ENCODE measurements at places on chromosomes 2 and 18. TPM values are rescaled to one million over a fixed set of nuclear protein-coding genes. Genes with fewer than 3 reads are reported as not detected.

The KCNF1 gene
- not detected for total RNA-seq

- DNase-seq = no peak
These were observed 77.4 kb downstream of the ABCA12 start for GRCh38 chr2:215060861-215061536.

DNA sequence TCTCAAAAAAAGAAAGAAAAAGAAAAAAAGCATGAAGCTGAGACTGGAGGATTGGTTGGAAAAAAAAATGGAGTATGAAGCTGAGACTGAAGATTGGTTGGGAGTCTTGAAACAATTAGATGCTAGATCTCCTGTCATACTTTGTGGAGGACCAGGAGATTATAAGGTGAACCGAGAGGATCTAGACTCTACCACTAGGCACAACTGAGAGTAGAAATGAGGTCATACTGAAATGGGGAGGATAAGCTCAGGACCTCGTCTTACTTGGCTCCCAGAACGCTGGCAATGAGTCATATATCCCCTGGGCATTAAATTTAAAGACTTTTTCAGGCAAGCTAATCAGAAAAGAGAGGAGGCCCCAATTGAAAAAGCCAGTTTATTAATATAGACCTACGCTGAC is 3.3 kb upstream of the ORC2 start:
- DNase-seq = no peak

DNA sequence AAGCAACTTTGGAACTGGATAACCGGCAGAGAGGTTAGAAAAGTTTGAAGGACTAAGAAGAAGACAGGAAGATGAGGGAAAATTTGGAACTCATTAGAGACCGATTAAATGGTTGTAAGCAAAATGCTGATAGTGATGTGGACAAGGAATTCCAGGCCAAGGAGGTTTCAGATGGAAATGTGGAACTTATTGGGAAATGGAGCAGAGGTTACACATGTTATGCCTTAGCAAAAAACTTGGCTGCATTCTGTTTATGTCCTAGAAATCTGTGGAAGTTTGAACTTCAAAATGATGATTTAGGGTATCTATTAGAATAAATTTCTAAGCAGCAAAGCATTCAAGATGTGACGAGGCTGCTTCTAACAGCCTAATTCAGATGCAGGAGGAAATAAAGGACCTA is 675.1 kb upstream of the SYT4 start:
- DNase-seq = no peak

- no peak for DNase-seq
These were observed 13.1 kb downstream of the ASPRV1 start for GRCh38 chr2:69948032-69948962.

DNA sequence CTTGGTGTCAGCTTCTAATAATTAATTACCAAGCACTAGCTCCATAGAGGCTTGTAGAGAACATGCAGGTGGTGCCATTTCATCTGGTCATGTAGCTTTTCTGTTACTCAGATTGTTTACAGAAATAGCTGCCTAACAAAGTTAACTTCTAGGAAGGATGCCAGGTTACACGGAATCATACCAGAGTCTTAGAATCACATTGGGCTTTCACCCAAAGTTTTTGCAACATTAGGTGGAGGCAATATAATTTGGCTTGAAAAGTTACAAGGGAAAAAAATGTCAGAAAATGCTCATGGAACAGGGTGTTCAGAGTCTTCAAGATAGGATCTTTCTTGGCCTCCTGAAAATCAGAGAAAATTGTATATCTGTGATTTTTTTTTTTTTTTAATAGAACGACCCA is 135.6 kb downstream of the ARHGAP15 start:
- DNase-seq = no peak

DNA sequence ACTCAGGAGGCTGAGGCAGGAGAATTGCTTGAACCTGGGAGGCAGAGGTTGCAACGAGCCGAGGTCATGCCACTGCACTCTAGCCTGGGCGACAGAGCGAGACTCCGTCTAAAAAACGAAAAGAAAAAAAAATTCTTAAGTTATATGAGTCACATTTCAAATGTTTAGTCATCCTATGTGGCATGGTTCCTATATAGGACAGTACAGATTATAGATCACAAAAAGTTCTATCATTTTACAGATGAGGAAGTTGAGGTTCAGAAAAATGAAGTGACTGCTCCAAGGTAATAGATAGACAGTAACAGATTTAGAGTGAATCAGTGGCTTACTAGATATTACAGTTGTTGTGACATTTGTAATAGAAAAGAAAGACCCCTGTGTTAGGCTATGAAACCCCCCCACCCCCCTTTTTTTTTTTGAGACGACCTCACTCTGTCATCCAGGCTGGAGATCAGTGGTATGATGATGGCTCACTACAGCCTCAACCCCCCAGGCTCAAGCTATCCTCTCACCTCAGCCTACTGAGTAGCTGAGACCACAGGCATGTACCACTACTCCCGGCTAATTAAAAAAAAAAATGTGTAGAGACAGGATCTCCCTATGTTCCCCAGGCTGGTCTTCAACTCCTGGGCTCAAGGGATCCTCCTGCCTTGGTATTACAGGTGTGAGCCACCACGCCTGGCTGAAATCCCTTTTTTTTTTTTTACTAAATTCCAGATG is 22.7 kb downstream of the PTPN4 start:
- no peak for DNase-seq

The LYG1 gene
- total RNA-seq = 1.4 TPM

GRCh38 chr2:105450471-105450870 is 51.6 kb upstream of the FHL2 start:
- no peak for DNase-seq

GRCh38 chr2:202278944-202279343 is 13.4 kb downstream of the NOP58 start:
- no peak for DNase-seq

GRCh38 chr2:35822716-35823115 is 532.9 kb upstream of the CRIM1 start:
- no peak for DNase-seq

The CERKL gene
- total RNA-seq = not detected

The LCT gene
- 0.34 TPM for total RNA-seq

The LRPPRC gene
- 91.2 TPM for total RNA-seq

GRCh38 chr2:144995482-144995881 is 475.6 kb upstream of the ZEB2 start:
- no peak for DNase-seq

GRCh38 chr2:200667413-200667812 is 81.6 kb downstream of the AOX1 start:
- no peak for DNase-seq
